NCI-H510A treated with DMSO at 0.1 percent for 48 hours (cell line): ENCODE measurements at places on chromosomes 5 and 9.

GRCh38 chr9:89563571-89564345, 41.1 kb upstream of the GADD45G start:
- no peak for DNase-seq

GRCh38 chr9:99633265-99633664, 188.4 kb upstream of the NR4A3 start:
- no peak for DNase-seq

DNA sequence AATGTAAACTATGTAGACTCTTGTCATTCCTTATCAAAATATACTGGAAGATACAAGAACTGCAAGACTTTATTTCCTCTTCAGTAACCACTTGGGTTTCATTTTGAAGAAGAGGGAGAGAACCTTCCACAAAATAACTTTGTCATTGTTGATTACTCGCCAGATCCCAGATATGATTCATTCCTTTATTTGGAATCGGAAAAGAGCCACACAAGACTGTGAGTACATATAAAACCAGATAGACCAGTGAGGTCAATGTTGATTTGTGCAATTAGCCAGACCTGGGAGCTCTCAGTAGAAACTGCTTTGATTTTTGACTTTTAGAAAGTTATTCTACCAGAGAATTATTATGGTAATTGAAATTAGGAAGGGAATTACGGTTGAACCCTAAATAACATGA, 146.1 kb downstream of the TMEM167A start:
- no peak for DNase-seq

GRCh38 chr9:130371196-130371966, 73.4 kb upstream of the ASS1 start:
- DNase-seq = no peak

- no peak for DNase-seq
Observed at GRCh38 chr5:127409921-127410675, 107.3 kb upstream of the PRRC1 start.

DNA sequence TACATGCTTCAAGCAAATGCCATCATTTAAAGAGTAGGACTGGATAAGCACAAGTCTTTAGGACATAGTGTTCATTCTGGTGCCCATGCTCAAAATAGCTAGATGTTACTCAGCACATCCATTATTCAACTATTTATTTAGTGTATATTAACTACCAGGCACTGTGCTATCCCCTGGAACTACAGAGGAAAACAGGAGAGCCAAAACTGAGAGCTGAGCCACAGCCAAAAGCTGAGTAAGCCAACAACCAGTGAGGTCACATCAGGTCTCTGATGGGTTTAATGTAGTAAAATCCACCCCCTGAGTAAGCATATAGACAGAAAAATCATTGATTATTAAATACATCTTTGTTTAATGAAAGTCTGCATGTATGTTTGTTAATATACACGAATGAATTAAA, 469.3 kb upstream of the DMAC1 start:
- no peak for DNase-seq

DNA sequence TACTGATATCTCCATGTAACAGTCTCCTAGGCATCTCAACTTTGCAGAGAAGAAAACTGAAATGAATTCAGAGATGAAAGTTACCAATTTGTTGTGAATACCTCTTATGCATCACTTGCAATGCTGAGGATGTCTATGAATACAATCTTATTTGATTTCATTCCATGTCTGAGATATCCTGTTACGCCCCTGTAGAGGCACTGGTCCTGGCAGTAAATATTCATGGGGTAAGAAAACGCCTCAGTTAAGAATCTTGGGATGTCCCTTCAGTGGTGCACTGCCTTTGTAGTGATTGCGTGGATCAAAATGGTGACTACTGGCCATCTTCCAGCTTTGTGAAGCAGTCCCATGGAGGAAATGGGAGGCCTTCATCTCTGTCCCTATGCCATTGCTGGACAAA, 229.1 kb upstream of the C9orf72 start:
- no peak for DNase-seq
